ENCODE measurements at places on chromosomes 4 and X.

DNA sequence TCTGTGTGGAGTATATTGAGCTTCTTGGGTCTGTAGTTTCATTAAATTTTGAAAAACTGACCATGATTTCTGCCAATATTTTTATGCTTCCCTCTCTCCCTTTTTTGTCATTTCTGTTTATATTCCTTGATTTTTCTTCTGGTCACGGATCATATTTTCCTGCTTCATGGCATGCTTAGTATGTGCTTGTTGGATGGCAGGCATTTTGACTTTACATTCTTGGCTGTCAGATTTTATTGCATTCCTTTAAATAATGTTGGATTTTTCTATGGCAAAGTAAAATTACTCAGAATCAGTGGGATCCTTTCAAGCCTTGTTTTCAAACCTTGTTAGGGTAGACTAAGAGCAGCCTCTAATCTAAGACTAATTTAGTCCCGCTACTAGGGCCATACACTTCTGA is 531.8 kb downstream of the IL15 start:
- DNase-seq = no peak

- no peak for DNase-seq
These were observed 551.5 kb upstream of the ZFP42 start for GRCh38 chr4:187444061-187444460.

- DNase-seq = no peak
These were observed 357.8 kb upstream of the SLC7A11 start for GRCh38 chr4:138599965-138600364.

- no peak for DNase-seq
These were observed 239.4 kb upstream of the CTSO start for GRCh38 chr4:156193106-156193505.

DNA sequence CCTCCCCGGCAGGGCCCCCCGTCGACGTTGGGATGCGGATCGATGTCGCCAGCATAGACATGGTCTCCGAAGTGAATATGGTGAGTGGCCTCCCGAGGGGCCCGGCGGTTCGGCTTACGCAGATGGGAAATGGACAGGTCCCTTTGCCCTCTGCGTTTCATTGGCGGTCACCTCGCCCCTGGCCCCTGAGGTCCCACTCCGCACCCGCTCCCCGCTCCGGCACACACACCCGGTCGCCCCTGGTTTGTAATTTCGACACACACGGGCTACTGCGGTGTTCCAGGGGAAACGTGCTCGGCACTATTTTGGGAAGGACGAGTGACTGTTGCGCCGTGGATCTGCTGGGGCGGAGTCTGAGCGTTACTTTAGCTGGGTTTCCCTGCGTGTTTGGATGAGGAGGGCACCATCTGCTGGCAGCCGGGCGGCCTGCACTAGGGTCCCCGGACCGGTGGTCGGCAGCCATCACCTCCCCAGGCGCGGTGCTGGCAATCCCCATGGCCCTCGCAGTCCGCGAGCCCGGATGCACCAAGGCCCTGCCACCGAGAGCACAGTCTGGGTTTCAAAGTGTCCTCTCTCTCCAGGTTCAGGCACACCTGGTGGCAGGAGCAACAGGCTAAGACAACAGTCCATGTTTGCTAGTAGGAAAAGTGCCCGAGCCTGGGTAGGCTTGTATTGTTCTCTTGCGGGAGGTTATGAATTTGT is 1.2 kb downstream of the GABRB1 start:
- DNase-seq = peak; percentile 87

DNA sequence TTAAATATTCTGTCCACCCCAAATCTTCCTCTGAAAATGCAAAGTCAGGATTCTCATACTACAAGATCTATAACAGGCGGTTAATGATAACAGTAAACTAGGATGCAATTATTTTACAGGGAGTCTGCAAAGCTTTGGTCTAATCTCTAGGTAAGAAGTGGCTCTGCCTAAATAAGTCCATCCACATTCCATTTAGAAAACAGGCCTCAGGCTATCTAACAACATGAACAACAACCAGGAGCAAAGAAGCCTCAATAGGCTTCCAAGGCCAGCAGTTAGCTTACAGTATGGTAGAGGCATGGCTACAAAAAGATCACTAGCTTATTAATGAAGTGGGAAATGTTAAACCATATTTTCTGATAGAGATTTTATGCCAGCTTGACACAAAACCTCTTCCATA is 6.4 kb downstream of the MAB21L2 start:
- no peak for DNase-seq

- DNase-seq = no peak
These were observed 72.7 kb downstream of the EFNB1 start for GRCh38 chrX:68901519-68901918.

- no peak for DNase-seq
These were observed 69.0 kb upstream of the PSAPL1 start for GRCh38 chr4:7503559-7504249.

- DNase-seq = no peak
These were observed 71.8 kb downstream of the NBDY start for GRCh38 chrX:56800801-56801200.

GRCh38 chr4:15913631-15913970 is 24.9 kb downstream of the FGFBP1 start:
- DNase-seq = no peak

GRCh38 chrX:131778269-131779218 is 234.7 kb downstream of the OR13H1 start:
- no peak for DNase-seq

DNA sequence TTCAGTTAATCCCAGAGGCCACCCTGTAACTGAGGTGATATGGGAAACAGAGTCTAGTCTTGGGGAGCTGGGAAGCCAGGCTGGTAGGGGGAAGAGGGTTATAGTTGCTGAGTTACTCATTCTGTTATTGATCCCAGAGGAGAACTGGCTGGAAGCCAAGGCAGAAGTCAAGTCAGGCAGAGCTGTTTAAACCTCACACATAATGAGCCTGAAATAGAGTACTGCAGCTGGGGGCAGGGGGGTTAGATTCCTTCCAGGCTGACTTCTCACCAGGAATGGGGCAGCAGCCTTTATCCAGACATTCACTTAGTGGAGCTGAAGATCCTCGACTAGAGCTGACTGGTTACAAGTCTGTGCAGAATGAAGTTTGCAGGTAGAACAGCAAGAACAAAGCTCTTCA is 144.9 kb downstream of the C4orf33 start:
- DNase-seq = peak; percentile 34

GRCh38 chrX:31036895-31037294 is 34.9 kb downstream of the FTHL17 start:
- peak; percentile 53 for DNase-seq

- DNase-seq = peak; percentile 28
These were observed 90.8 kb upstream of the PAK3 start for GRCh38 chrX:111005166-111005565.

GRCh38 chrX:130738638-130739195 is 164.3 kb downstream of the ENOX2 start:
- DNase-seq = no peak

- DNase-seq = no peak
These were observed 349.3 kb downstream of the FBXO8 start for GRCh38 chr4:173934201-173934600.

DNA sequence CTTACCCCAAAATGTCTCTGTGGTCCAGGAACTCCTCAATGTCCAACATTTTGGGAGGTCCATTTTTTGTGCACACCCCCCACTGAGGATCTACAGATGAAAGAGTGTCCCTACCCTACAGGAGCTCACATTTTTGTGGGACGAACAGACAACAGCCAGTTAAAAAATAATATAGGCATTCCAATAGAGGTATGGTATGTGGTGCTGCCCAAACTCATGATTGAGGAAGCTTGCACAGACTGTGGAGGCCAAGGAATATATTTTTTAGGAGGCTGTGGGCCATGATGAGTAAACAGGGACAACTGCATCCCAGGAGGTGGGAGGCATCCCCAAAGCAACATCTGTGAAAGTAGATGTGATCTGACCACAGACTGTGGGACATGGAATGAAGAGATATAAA is 181.0 kb upstream of the HCCS start:
- no peak for DNase-seq

Data from glutamatergic neuron (in vitro differentiated cells).